ENCODE measurements at places on chromosomes 5 and 9.
A peak's percentile ranks its signal among the peaks of the same experiment; 100 is the strongest.

DNA sequence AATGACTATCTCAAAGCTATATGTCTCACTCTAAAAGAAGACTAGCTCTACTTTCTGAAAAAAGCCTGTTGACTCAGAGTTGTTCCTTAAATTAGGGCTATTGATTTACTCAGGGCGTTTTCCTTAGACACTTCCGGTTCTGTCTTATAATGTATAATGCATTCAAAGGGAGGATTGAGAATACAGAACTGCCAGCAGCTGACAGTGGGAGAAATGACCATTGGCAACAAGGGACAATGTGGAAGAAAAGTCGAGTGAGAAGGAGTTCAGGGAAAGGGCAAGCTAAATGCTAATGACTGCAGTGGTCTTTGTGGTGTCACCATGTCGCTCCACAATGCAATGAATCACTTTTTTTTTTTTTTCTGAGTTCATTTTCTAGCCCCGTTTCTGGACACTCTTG, 65.7 kb upstream of the ANKH start:
- no peak for DNase-seq

GRCh38 chr9:108528231-108528630, 327.6 kb downstream of the ACTL7B start:
- no peak for DNase-seq

GRCh38 chr9:31608881-31609280, 775.6 kb upstream of the ACO1 start:
- no peak for DNase-seq

DNA sequence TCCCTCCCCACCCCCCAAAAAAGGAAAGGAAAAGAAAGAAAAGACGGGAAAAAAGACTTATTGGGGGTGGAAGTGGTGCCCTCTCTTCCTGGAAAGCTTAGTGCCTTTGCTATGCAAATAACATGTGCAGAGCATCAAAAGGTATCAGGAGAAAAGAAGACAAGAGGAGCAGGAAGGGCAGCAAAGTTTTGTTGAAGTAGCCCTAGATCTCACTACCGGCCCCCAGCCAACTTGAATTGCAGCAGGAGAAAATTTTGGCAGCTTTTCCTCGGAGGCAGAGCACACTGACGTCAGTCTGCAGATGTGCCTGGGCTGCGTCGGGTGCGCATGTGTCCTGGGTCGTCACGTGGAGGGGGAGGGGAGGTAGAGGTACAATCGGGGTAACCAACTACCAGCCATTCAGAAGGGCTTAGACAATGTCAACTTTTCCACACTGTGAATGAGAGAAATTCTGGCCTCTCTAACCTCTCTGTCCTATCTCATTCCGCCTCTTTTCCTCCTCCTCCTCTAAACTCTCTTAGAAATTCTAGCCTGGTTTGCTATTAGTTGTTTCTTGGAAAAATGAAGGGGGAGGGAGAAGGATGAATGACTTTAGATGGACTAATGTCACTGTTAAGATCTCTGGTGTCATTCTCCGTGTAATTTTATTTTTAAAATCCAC, at the start of gene ADAMTS6:
ADAMTS6 (minus strand) TSS at position 286 of the 661 bp plus-strand sequence. CDS start 8,247 bp downstream, outside the sequence.
- peak; percentile 61 for DNase-seq

DNA sequence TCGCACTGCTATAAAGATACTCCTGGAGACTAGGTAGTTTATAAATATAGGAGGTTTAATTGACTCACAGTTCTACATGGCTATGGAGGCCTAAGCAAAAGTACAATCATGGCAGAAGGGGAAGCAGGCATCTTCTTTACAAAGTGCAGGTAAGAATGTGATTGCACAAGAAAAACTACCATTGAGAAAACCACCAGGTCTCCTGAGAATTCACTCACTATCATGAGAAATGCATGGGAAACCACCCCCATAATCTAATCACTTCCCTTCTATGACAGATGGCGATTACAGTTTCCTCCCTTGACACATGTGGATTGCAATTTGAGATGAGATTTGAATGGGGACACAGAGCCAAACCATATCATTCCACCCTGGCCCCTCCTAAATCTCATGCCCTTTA, 121.2 kb upstream of the ST8SIA4 start:
- DNase-seq = no peak

- no peak for DNase-seq
These were observed 8.9 kb downstream of the CFAP95 start for GRCh38 chr9:69829484-69829883.

GRCh38 chr9:2962471-2963172, 118.7 kb upstream of the PUM3 start:
- DNase-seq = no peak

GRCh38 chr5:163938595-163938994, 433.2 kb downstream of the MAT2B start:
- no peak for DNase-seq

GRCh38 chr5:133878236-133878555, 90.2 kb downstream of the C5orf15 start:
- no peak for DNase-seq
